ENCODE measurements at places on chromosomes 1 and 21.

DNA sequence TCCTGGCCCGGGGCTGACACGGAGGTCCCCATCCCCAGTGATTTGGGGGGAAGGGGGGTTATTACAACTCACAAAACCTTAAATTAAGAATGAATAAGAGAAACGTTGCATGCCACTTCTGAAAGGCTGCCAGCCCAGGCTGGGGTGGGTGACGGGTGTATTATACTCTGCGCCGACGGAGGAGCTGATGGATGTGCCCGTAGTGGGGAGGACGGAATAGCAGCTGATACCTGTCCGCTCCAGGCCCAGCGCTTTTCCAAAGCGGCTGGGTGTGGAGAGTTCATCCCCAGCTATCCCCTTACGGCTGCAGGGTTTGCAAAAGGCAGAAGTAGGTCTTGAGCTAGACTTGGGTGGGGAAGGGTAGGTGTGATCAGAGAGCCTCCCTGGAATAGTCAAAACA lies 63.8 kb upstream of the CASZ1 start:
- no peak for DNase-seq

DNA sequence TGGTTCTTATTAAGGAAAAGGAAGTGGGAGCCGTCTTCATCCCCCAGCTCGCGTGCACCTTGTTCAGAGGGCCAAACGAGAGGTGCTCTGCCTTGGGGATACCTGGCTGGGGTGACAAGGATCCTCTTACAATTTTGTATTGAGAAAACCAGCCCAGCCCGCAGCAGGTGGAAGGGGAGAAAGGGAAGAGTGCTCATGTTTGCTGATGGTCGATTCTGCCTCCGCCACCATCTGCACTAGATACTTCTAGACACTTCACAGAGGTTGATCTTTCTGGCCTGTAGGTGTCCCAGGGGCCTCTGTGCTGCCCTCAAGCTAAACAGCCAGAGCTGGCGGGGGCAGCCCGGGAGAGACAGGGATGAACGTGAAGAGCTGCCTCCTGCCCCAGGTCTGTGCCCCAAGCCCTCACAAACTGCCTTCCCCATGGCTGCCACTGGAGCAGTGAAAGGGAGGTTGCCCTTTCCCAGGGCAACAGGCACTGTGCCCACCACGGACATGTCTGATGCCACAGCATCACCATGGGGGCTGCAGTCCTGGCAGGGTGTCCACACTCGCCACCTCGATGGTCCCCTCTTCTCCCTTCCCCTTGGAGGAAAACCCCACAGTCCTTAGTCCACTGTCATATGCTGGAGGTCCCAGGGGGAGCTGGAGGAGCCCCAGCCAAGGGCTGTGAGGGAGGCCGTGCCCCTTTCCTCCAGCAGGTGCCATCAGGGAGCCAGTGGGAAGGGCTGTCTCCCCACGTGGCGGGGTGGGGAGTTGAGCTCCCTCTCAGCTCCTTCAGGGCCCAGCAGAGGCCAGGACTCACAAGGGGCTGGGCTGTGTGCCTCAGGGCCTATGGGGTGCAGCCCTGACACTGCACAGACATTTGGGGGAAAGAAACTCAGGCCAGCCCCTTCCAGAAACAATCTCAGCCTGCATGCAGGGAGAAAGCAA lies 8.1 kb downstream of the ADPRS start:
- peak; percentile 20 for DNase-seq

GRCh38 chr21:37237764-37238163 lies 29.4 kb downstream of the VPS26C start:
- no peak for DNase-seq

DNA sequence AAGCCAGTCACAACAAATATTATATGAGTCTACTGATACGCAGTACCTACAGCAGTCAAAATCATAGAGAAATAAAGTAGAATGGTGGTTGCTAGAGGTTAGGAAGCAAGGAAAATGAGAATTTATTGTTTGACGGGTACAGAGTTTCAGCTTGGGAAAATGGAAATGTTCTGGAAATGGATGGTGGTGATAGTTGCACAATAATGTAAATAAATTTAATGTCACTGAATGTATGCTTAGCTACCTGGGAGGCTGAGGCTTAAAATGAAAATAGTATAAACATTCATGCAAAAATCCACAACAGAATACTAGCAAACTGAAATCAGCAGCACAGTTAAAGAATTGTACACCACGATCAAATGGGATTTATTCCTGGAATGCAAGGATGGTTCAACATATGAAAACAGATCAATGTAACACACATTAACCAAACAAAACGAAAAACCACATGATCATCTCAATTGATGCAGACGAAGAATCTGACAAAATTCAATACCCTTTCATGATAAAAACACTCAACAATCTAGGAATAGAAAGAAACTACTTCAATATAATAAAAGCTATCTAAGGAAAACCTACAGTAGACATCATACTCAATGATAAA lies 10.7 kb downstream of the TUT4 start:
- DNase-seq = no peak

Measured in kidney tubule cell (primary cell).